Activated CD8-positive, alpha-beta memory T cell treated with anti-CD3 and anti-CD28 coated beads for 1 hour (primary cell): ENCODE measurements at places on chromosomes 7 and 10.

- DNase-seq: no peak
Observed at GRCh38 chr10:112389271-112389822, 15.4 kb downstream of the ACSL5 start.

GRCh38 chr10:128992770-128993169 is 474.3 kb upstream of the MGMT start:
- no peak for DNase-seq

GRCh38 chr10:91745090-91745831 is 53.0 kb upstream of the TNKS2 start:
- DNase-seq: no peak

- peak; percentile 58 for DNase-seq
Observed at GRCh38 chr10:95561177-95561863, at the start of gene SORBS1. TSS of gene SORBS1 (minus strand) at chr10:95561371. CDS start at chr10:95441135, 120,236 bp downstream.

DNA sequence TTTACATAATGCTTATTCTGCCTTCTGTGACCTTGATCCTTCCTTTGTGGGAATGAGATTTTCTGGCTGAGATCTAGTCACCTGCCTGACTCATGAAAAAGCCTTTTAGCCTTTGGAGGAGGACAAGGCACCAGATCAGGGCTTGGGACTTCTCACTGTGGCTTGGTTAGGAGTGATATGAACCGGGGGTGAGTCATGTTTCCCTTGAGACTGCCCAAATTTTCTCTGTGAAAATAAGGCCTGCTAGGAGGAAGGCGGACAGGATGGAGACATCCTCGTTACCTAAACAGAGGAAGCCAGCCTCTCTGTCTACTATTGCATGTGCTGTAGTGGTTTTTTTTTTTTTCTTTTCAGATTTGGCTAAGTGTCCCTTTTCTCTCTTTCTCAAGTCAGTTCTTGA is 57.8 kb downstream of the EVX1 start:
- no peak for DNase-seq

GRCh38 chr10:126892226-126893175 is 12.7 kb upstream of the DOCK1 start:
- DNase-seq: no peak

GRCh38 chr10:88280518-88280917 is 302.6 kb downstream of the RNLS start:
- no peak for DNase-seq

GRCh38 chr7:64959072-64959747 is 31.6 kb downstream of the ZNF117 start:
- DNase-seq: no peak

DNA sequence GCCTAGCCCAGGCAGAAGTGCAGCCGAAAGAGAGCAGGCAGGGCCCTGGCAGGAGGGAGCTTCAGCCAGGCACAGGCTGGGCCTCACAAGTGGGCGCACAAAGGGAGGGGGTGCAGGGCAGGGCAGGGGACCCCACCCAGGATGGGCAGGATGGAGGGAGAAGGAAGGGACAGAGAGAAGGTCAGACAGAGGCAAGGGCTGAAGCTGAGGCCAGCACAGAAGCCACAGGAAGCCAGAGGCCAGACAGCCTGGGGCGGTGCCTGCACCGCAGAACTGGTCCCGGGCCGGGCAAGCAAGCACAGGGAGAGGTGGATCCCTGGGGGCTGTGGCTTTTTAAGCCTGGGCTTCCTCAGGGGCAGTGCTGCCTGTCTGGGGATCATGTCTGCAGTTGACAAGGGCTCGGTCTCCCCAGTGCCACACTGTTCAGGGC is 16.7 kb downstream of the NOS3 start:
- DNase-seq: no peak

DNA sequence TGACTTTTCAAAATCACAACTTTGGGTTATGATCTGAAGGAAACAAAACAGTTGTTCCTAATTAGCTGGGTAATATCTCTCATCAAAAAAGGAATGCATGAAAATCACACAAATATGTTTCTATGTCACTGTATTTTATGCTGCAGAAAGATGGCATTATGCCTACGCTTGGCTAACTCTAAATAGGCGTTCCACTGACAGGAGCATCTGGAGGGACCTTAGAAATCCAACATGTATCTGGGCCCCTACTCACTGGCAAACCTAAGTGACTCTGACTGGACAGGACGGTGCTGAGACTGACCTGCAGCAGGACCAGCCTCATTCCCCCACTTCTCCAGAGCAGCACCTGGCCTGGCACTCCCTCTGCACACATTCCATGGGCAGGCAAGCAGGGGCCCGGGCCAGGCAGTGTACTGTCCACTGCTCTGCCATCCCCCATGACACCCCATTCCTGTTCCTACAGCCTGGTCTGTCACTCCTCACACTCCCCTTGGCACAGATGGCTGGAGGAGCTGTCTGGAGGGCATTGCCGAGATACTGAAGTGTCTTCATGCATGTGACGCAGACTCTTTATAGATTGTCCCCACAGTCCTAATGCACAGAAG is 2.6 kb upstream of the MYL7 start:
- DNase-seq: no peak

DNA sequence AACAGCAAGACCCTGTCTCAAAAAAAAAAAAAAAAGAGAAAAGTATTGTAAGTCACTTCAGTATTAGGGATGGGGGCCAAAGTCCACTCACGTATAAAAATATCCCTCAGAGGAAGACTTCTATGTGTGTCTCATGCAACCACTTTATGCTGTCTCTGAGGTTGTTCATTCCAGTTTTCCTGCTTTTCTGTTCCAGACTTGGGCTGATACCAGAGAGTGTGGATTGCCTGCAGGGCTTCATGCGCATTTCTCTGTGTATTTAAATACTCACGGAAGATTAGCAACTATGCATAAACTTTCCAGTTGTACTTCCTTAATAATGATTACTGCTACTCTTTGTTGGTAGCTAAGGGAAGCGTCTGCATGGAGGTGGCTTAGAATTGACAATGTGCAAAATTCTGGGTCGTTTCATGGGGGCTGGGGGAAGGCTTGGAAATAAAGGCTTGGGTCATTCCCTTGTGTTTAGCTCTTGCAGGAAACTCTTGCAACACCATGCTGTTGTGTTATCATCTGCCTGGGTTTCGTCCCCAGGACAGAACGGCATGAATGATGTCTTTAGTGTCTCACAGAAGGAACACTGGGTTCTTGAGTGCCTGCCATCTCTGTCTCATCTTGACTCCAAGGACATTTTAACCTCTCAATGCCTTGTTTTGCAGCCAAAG is 54.1 kb downstream of the KIAA1217 start:
- no peak for DNase-seq

GRCh38 chr10:27744802-27745731 is 552 bp downstream of the MKX start:
- no peak for DNase-seq

GRCh38 chr10:3538291-3538655 is 246.7 kb downstream of the KLF6 start:
- no peak for DNase-seq

GRCh38 chr7:158070222-158070920 is 517.3 kb downstream of the PTPRN2 start:
- no peak for DNase-seq

DNA sequence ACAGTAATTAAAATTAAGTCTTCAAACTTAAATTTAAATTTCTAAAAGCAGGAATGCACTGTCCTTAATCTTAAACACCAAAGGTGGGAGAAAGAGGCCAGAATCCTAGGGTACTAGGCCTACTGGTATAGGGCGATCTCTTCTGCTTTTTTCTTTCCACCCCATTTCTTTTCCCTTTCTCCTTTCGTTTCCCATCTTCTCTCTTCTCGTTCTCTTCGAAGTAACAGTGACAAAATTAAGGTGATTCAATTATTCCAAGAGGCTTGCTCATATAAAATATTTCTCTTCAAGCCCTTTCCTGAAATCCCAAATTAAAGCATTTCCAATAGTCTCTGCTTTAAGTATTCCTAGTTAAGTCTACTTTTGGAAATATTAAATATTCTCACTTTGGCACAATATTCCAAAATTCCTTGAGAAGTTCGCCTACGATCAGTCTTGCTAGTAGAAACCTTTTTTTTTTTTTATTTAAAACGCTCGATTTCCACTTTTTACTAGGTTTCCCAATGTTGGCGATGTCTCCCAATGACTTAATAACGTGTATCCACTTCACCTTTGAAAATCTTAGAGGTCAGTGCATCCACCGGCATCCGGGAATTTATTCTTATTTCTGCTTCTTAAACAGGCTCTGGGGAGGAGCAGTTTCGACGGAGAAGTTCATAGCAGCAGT is 765 bp upstream of the LCOR start:
- DNase-seq: no peak

DNA sequence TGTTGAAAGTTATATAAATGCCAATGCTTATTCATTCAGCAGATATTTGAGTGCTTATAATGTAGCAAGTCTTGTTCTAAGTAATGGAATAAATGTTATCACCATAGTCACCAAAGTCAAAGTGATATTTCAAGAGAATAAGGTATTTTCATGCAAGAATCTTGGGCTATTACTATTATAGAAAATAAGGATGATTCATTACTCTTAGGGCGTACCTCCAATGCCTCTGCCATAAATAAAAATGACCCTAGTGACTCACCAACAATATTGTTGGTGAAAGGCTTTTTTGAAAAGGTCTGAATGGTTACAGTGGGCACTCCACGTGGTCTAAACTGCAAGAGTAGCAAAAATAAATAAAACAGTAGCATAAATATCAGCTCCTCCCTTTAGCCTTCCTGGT is 68.4 kb downstream of the RALA start:
- DNase-seq: no peak

DNA sequence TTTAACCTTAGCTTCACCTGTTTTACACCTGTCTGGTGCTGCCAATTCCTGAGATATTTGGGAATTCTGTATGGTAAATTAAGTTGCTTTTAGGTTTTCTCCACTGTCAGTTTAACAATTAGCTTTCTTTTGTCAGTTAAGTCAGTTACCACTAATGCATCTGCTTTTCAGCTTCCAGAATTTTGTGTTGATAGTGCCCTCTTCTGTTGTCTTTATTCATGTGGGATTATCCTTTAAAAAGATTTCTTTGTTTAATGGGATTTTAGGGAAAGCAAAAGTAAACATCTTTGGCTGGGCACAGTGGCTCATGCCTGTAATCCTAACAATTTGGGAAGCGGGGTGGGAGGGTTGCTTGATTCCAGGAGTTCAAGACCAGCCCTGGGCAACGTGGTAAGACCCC is 8.1 kb downstream of the TFAM start:
- no peak for DNase-seq

GRCh38 chr10:89518876-89519842 is 16.2 kb downstream of the SLC16A12 start:
- no peak for DNase-seq

DNA sequence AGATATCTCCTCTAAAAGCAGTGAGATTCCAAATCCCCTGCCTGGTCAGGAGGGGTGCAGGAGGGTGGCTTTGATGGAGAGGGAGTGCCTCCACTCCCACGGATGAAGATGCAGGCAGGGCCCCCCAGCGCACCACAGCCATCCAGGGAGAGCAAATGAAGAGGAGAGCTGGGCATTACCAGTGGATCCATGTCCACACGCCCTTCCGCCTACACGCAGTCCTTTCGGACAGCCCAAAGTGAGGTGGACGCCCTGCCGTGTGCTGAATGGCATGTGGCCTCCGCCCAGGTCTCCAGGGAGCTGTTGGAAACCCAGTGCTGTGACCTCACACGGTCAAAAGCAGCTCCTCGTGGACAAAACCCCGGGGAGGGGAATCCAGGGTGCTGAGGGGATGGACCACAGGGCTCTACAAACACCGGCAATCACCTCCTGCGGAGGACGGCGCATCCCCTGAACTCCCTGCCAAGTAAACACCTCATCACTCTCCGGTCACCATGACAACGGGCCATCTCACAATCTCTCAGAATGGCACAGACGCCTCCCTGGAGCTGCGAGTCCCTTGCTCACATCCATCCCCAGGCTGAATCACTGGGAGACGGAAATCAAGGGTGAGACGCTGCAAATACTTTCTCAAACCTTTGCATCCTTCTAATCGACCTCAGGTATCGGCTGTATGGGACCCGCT is 35.0 kb upstream of the DNAAF5 start:
- DNase-seq: no peak

DNA sequence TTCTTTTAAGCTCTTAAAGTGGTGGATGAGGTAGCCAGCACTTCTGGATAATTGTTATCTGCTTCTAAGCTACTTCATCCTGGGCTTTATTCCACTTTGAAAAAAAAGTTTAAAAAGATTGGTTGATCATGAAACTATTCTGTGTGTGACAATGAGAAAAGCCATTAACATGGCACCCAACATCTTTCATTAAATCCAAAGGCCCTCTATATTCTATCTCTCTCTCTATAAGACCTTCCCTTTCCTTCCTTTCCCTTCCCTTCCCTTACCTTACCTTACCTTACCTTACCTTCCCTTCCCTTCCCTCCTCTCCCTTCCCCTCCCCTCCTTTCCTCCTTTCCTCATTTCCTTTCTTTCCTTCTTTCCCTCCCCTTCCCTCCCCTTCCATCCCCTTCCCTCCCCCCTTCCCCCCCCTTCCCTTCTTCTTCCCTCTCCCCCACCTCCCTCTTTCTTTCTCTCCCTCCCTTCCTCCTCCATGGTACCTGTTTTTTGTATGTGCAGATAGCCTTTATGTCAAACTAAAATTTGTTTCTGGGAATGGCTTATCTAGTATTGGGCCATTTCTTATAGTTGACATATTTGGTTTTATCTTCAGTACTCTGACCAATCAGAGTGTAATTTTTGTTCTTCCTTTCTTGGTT is 218.7 kb downstream of the DKK1 start:
- DNase-seq: no peak

DNA sequence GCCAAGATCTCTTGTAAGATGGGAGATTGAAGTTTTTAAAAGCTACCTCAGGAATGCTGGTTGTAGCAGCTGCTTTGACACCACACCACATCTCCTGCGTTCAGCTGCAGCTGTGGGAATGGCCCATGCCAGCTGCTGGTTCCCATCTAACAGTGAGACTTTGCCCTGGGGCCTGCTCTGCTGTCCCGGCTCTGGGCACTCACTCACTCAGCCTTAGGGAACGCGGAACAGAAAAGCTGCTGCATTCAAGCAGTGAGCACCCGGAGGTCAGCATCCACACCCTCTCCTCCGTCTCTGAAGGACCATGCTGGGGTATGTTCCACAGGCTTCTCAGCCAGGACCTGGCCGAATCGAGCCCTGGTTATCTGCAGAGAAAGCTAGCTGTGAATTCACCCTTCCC is 197.1 kb upstream of the CXCL12 start:
- no peak for DNase-seq

DNA sequence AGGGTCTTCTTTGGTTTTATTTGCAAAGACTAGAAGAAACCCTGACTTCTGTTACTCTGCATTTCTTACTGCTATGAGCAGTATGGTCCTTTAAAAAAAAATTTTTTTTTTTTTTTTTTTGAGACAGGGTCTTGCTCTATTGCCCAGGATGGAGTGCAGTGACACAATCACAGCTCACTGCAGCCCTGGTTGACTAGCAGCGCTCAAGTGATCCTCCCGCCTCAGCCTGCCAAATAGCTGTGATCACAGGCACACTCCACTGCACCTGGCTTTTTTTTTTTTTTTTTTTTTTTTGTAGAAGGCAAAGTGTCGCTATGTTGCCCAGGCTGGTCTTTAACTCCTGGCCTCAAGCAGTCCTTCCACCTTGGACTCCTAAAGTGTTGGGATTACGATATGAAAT is 17.4 kb downstream of the CNNM2 start:
- no peak for DNase-seq

GRCh38 chr7:18671176-18671575 is 175.6 kb downstream of the HDAC9 start:
- DNase-seq: no peak
